ENCODE measurements at places on chromosomes 13 and 19.

DNA sequence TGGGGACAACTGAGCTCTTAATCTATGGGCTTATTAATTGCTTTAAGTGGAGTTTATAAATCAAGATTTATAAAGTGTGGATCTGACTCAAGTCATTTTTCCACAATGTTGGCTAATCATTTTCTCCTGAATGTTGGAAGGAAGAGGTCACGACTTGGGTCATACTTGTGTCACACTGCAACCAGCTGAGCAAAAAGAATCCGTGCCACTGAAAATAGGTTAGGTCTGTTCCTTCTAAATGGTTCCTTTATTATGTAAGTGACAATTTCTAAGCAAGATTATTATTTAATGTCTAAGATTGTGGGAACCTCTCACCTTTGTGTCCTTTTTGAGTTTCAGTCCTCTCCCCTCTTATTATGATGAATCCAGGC lies 178.6 kb downstream of the SHISA2 start:
- no peaks in the 10 kb centered on the region for H3K27me3 ChIP-seq
- H3K27ac ChIP-seq: no peak overlapping the region
- H3K4me1 ChIP-seq: no peaks in the 10 kb centered on the region
- H3K36me3 ChIP-seq: no peaks in the 10 kb centered on the region
- no peak overlapping the region for H3K4me3 ChIP-seq
- no peak for DNase-seq

DNA sequence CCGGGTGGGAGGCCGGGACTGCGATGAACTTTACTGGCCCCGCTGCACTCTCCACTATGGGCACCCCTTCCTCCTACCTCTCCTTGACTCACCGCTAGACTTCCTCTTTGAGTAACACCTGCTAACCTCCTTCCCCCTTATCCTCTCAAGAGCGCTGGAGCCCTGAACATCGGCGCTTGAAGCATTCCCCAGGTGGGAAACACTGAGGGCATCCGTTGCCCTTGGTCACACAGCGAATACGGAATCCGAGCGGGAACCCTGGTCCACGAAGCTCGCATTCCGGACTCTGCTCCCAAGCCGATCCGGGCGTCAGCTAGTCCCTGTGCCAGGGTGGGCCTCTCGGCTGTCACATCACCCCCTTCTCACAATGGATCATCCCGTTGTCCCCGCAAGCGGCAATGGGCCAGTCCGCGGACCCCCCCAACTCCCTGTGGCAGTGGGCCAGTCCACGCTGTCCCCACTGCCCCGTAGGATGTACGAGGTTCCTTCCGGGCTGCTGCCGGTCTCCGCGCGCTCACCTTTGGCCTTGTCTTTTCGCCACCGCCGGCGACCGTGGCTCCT lies 4.2 kb downstream of the LIPE start:
- H3K27me3 ChIP-seq: no peaks in the 10 kb centered on the region
- peak overlapping the region; percentile 63 for H3K27ac ChIP-seq
- peak; percentile 82 for DNase-seq
- H3K36me3 ChIP-seq: peaks cover 8% of the 10 kb centered on the region
- H3K4me1 ChIP-seq: peaks cover 13% of the 10 kb centered on the region

- no peak for DNase-seq
- no peak overlapping the region for H3K27ac ChIP-seq
- no peaks in the 10 kb centered on the region for H3K27me3 ChIP-seq
- no peaks in the 10 kb centered on the region for H3K4me1 ChIP-seq
- no peak overlapping the region for H3K4me3 ChIP-seq
These were observed 81.4 kb downstream of the LMO7 start for GRCh38 chr13:75717525-75717924.

GRCh38 chr13:94346261-94347019 lies 133.0 kb downstream of the DCT start:
- no peak overlapping the region for H3K27ac ChIP-seq
- no peak overlapping the region for H3K4me3 ChIP-seq
- H3K4me1 ChIP-seq: peaks cover 9% of the 10 kb centered on the region
- H3K27me3 ChIP-seq: no peaks in the 10 kb centered on the region
- H3K36me3 ChIP-seq: no peaks in the 10 kb centered on the region

GRCh38 chr19:46604781-46605355 lies 3.7 kb downstream of the CALM3 start:
- peak; percentile 33 for DNase-seq
- H3K4me3 ChIP-seq: no peak overlapping the region
- no peaks in the 10 kb centered on the region for H3K27me3 ChIP-seq
- peak overlapping the region; percentile 38 for H3K27ac ChIP-seq
- peaks cover 61% of the 10 kb centered on the region for H3K4me1 ChIP-seq

GRCh38 chr13:26247011-26247410 lies 6.9 kb upstream of the CDK8 start:
- no peak overlapping the region for H3K27ac ChIP-seq
- H3K4me1 ChIP-seq: no peaks in the 10 kb centered on the region
- no peak for DNase-seq
- H3K27me3 ChIP-seq: no peaks in the 10 kb centered on the region
- H3K4me3 ChIP-seq: no peak overlapping the region

DNA sequence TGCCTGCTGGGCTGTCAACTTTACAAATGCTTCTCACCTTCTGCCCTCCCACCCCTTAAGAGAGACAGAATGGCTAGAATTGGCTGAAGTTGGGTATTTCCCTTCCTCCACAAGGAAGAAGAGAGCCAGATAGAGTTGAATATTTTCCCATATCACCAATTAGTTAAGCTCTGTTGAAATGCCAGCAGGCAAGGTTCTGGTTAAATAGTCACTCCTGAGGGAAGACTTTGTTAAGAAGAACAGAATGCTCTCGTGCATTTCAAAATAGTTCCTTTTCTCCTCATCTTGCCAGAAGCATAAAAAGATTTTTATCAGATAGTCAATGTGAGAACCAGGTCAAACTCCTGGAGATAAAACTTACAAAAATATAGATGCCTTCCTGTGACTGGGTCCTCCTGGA lies 2857.0 kb upstream of the PCDH20 start:
- H3K27me3 ChIP-seq: no peaks in the 10 kb centered on the region
- H3K27ac ChIP-seq: no peak overlapping the region
- no peaks in the 10 kb centered on the region for H3K36me3 ChIP-seq
- H3K4me1 ChIP-seq: no peaks in the 10 kb centered on the region

DNA sequence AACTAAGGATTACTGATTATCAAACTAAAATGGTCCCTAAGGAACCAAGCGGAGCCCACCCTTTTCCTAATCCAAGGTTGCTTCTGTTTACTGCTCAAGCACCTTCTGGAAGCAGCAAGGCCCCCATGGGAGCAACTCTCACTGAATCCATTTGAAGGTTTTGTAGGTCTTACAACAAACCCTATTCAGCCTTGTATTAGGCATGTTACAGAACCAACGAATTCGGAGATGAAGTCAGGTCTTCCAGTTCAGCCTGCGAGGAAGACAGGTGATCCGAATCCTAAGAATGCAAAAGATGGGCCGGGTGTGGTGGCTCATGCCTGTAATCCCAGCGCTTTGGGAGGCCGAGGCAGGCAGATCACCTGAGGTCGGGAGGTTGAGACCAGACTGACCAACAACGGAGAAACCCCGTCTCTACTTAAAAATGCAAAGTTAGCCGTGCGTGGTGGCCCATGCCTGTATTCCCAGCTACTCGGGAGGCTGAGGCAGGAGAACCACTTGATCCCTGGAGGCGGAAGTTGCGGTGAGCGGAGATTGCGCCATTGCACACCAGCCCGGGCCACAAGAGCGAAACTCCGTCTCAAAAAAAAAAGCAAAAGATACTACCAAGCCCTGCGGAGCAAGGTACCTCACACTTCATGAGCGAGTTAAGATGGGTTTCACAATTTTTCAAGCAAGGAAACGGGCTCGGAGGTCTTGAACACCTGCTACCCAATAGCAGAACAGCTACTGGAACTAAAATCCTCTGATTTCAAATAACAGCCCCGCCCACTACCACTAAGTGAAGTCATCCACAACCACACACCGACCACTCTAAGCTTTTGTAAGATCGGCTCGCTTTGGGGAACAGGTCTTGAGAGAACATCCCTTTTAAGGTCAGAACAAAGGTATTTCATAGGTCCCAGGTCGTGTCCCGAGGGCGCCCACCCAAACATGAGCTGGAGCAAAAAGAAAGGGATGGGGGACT lies 609 bp downstream of the ZAR1L start:
- DNase-seq: peak; percentile 29
- no peaks in the 10 kb centered on the region for H3K27me3 ChIP-seq
- H3K36me3 ChIP-seq: no peaks in the 10 kb centered on the region
- peaks cover 19% of the 10 kb centered on the region for H3K4me1 ChIP-seq
- H3K27ac ChIP-seq: peak overlapping the region; percentile 96
- peak overlapping the region; percentile 77 for H3K4me3 ChIP-seq

DNA sequence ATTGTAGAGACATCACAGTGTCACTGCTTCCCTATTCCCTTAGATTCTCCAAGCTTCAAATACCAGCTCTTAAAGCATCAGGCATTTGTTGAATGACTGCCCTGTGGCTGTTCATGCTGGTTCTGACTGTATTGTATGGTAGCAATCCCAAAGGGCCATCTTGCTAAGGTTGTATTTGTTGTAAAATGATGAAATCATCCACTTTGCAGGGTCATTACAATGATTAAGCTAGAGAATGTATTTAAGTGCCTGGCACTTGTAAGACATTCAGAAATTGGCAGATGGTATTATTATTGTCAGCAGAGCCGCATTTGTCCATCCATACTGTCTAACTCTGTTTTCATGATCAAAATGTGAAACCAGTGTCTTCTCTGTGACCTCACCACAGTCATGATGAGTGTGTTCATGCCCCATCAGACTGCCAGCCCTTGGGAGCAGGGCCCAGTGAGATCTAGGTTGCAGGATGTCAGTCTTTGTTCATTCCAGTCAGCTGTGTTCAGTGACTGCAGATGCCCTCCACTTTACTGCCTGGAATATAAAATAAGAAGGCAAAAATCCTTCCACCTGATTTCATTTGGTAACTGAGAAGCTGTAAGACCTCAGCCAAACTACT lies 86.1 kb downstream of the DHRS12 start:
- H3K27ac ChIP-seq: no peak overlapping the region
- DNase-seq: no peak
- H3K4me1 ChIP-seq: peaks cover 5% of the 10 kb centered on the region
- no peaks in the 10 kb centered on the region for H3K27me3 ChIP-seq
- no peak overlapping the region for H3K4me3 ChIP-seq
- H3K36me3 ChIP-seq: no peaks in the 10 kb centered on the region

- H3K27me3 ChIP-seq: no peaks in the 10 kb centered on the region
- no peak for DNase-seq
- H3K27ac ChIP-seq: no peak overlapping the region
- H3K36me3 ChIP-seq: peaks cover 52% of the 10 kb centered on the region
These were observed 23.0 kb downstream of the PDCD5 start for GRCh38 chr19:32603961-32604360.

- no peaks in the 10 kb centered on the region for H3K27me3 ChIP-seq
- DNase-seq: no peak
These were observed 352.5 kb upstream of the ATXN8OS start for GRCh38 chr13:69755101-69755500.

DNA sequence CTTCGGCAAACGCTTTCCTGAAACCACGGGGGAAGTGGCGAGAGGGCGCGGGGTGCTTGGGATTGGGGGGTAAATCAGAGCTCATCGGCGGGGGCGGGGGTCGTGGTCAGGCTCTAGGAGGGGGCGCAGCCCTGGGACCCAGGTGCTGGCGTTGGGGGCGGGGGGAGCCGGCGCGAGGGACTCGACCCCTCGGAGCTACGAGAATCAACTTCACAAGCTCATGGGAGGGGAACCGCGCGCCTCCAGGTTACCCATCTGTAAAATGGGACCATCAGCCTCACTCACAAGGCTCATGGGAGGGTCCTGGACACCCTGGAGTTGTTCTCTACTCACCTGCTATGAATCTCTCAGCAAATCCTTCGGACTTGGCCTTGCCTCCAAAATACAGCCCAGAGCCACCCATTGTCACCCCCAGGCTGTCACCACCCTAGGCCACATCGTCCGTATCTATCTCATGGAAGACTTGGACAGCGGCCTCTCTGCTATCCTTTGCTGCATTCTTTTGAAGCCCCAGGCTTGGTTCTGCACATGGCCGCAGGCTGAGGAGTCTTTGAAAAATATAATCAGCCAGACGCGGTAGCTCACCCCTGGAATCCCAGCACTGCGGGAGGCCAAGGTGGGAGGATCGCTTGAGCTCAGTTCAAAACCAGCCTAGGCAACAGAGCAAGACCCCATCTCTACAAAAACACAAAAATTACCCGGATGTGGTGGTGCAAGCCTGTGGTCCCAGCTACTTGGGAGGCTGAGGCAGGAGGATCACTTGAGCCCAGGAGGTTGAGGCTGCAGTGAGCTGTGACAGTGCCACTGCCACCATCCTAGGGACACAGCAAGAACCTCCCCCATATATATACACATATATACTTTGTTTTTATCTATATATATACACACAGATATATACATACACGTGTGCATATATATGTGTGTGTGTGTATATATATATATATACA lies 939 bp upstream of the RANBP3 start:
- no peak for DNase-seq
- H3K4me3 ChIP-seq: peak overlapping the region; percentile 99
- peak overlapping the region; percentile 83 for H3K27ac ChIP-seq
- H3K27me3 ChIP-seq: no peaks in the 10 kb centered on the region

GRCh38 chr19:51743405-51743804 lies 8.3 kb downstream of the FPR1 start:
- H3K27me3 ChIP-seq: peaks cover 13% of the 10 kb centered on the region
- H3K4me3 ChIP-seq: no peak overlapping the region
- H3K36me3 ChIP-seq: no peaks in the 10 kb centered on the region
- DNase-seq: no peak
- H3K4me1 ChIP-seq: no peaks in the 10 kb centered on the region
- no peak overlapping the region for H3K27ac ChIP-seq

DNA sequence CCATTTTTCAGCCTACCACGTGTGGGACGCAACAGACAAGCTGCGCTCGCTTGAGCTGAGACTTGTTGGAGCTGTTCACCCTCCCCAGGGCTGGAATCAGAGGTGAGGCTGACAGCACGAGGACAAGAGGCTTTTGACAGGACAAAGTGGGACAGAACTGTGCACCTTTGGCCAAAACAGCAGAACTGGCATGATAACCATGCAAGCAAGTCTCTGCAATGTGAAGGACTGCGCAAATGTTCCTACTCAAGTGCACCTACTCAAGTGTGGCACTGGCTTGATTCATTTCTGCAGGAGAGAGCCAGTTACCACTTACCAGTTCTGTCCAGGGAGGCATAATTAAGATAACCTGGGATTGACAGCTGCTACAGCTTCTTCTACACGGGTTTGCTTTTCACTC lies 62.2 kb upstream of the TM9SF2 start:
- no peaks in the 10 kb centered on the region for H3K27me3 ChIP-seq
- H3K36me3 ChIP-seq: no peaks in the 10 kb centered on the region
- no peak for DNase-seq
- peaks cover 9% of the 10 kb centered on the region for H3K4me1 ChIP-seq

DNA sequence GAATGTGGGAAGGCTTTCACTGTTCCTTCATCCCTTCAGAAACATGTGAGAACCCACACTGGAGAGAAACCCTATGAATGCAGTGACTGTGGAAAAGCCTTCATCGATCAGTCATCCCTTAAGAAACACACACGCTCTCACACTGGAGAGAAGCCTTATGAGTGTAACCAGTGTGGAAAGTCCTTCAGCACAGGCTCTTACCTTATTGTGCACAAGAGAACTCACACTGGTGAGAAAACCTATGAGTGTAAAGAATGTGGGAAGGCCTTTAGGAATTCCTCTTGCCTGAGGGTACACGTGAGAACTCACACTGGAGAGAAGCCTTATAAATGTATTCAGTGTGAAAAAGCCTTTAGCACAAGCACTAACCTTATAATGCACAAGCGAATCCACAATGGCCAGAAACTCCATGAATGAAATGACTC lies 18.6 kb downstream of the ZNF177 start:
- H3K27ac ChIP-seq: no peak overlapping the region
- H3K4me3 ChIP-seq: no peak overlapping the region
- no peak for DNase-seq
- no peaks in the 10 kb centered on the region for H3K4me1 ChIP-seq

GRCh38 chr13:48068036-48068435 lies 26.9 kb downstream of the MED4 start:
- no peak for DNase-seq
- H3K4me1 ChIP-seq: no peaks in the 10 kb centered on the region
- peaks cover 88% of the 10 kb centered on the region for H3K36me3 ChIP-seq
